Posterior vena cava (tissue), 2 donors: ENCODE measurements at places on chromosomes 12 and 14.

DNA sequence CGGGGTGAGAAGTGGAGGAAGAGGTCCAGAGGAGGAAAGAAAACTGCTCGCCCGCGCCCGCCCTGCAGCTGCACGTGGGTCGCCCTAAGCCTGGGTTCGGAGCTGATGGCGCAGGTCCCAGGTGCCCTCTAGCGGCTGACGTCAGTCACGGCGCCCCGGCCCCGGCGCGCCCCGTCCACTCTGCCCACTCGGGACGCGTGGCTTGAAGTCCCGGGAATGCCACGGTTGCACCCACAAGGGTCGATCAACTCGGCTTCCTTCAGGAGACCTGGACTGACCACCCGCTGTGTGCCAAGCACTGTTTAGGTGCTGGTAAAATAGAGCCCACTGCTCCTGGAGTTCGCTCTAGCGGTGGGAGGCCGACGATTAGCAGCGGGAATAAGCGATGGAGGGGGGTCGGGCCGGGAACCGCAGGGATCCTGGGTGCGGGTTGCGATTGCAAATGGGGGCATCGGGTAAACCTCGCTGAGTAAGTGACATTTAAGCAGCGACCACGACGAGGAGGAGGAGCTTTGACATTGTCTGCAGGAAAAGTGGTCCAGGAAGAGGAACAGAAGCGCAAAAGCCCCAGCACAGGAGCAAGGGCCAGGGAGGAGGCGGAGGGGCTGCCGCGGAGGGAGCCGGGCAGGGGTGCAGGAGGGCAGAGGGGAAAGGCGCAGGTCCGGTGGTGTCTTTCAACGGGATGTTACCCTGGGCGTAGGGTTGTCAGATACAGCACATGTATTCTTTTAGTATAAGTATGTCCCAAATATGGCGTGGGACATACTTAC lies 5.1 kb upstream of the ZNF839 start:
- peak; percentile 96 for DNase-seq

- peak; percentile 85 for DNase-seq
Measured at GRCh38 chr12:49092086-49092815, 2.4 kb downstream of the DHH start.

- peak; percentile 99 for DNase-seq
Measured at GRCh38 chr14:87992718-87993628, at the start of gene GALC. GALC (minus strand) TSS chr14:87993182; CDS start chr14:87993164, 18 bp downstream.

- no peak for DNase-seq
Measured at GRCh38 chr12:14902465-14902864, 16.8 kb upstream of the MGP start.

- DNase-seq = no peak
Measured at GRCh38 chr14:97692084-97692483, 894.9 kb downstream of the VRK1 start.
